ENCODE measurements at places on chromosomes 5 and 9.

DNA sequence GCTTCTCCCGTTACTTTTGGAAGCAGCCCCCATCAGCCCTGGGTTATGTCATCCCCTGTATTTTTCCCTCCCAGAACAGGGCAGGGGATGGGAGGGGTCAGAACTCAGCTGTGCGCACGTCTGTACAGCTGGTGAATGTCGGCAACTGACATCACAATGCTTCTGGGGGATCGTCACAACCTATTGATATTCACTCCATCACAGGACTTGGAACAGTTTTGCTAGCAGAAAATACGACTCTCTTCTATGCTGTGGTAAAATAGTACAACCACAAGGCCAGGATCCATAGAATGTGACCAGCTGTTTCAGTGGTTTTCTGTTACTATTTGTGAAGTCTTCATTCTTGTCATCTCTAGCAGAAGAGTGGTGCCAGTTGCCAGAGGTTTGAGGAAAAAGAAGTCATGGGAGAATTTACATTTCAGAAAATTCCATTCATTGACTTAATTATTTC, 77.1 kb upstream of the KLF4 start:
- DNase-seq, result no peak

DNA sequence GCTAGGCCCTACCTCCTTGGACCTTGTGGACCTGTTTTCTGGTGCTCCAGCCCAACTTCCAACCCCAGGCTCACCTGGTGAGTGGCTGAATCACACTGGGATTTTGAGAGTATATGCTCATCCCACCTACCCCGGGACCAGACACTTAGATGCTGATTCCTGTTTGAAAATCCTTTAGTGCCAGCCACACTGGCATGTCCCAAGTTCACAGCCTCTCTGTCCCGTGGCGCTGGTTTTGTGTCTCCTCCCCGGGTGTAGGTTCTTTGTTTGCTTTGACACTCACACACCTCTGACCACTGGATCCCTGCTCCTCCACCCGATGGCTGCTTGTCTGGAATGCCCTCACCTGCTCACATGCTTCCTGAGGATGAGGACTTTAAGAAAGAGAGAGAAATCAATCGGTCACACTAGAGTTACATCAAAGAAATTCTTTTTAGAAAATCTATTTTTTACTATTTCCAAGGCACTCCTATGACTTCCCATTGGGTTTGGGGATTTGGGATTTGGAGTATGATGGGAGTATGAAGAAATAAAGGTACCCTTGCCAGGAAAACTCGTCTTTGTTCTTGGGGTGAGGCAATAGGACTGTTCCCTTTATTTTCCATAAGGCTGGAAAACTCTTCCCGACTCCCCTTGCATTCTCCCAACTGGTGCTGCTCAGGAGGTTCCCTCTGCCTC, 7.3 kb upstream of the SLC25A48 start:
- DNase-seq, result no peak

DNA sequence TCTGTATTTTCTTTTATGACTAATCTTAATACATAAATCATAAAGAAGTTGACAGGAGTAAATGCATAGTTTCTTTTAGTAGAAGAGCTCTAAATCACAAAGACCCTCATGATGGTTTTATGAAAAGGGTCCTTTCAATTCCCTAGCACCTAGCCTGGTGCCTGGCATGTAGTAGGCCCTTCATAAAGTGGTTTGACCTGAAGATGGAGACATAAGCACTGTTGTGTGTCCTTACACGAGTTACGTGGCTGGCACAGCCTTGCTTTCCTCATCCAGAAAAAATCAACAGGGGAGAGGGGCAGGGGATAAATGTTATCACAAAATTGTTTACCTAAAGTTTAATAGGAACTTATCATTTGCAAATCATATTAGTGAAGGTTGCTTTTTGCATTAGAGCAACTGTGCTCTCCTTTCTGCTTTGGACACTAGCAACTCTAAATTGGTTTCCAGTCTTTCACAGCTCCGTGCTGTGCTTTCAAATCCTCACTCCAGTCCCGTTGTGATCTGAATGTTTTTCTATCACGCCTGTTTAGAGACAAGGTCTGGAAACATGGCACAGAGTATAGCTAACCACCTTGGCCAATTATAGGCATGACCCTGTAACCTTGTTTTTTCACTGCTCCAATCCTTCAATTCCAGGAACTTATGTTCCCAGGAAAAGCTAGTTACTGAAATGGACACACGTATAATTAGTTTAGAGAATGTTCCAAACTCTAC, 55.7 kb downstream of the ARL15 start:
- no peak for DNase-seq

DNA sequence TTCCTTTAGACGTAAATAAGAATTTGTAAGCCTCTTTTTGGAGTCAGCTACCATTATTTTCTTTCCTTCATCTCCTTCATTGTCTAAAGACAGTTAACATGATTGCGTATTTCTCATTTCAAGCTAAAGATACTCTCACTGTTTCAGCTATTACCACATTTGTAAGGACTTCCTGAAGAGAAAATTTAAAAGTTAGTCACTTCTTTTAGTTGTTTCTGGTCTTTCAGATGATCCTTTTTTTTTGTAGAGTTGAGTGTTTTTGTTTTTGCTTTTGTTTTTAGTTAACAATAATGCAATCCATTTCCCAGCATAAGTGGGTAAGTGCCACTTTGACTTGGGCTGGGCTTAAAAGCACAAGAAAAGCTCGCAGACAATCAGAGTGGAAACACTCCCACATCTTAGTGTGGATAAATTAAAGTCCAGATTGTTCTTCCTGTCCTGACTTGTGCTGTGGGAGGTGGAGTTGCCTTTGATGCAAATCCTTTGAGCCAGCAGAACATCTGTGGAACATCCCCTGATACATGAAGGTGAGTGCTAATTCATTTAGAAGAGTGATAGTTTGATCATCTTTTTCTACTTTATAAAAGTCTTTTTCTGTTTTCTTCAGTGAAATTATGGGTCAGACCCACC, 2.0 kb downstream of the IL31RA start:
- no peak for DNase-seq

- DNase-seq, result no peak
Observed at GRCh38 chr9:133142684-133143622, 20.8 kb downstream of the GBGT1 start.

GRCh38 chr5:568061-568781, 43.9 kb upstream of the CEP72 start:
- DNase-seq, result no peak

- no peak for DNase-seq
Observed at GRCh38 chr5:17336054-17336453, 118.6 kb downstream of the BASP1 start.

- DNase-seq, result no peak
Observed at GRCh38 chr5:24693609-24694008, 48.8 kb upstream of the CDH10 start.

DNA sequence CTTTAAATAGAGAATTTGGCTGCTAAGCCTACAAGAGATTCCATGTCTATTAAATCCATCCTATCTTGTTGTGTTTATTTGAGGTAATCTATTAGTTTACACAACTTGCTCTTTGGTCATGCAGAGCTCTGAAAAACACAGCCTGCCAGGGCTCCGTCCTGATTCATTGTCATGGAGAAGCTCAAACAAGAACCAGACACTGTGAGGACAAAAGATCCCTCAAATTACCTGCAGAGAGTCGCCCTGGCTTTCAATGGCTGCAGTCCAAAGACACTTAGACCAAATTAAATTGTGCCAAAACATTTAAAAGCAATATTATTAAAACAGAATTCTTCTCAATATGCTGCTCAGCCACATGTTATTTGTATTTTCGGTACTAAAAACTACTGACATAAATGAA, 60.1 kb downstream of the CDH18 start:
- no peak for DNase-seq

GRCh38 chr5:119426057-119426456, 26.2 kb upstream of the HSD17B4 start:
- no peak for DNase-seq

DNA sequence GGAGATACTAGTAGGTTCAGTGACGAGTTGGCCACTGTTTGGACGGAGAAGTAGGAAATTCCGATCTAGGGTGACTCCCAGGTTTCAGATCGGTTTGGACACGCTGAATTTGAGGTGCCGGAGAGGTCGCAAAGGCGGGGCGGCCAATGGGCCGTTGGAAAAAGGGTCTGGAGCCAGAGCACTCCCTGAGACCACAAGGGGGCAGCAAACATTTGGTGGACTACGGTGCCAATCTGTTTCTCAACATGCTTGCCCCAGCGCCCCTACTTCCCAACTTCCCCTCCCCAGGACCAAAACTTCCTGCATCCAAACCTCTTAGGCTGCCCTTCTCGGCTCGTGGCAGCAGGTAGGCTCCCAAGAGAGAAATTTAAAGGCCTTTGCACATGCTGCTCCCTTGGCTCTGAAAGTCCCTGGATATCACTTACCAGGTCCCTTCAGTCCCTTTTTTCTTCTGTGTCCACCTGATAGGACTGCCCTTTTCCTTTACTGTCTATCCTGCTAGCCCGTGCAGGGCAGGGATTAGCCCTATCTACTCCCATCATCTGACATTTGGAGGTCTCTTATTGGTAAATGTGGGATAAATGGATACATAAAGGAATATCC, 992 bp upstream of the RPP25L start:
- DNase-seq, result no peak

- no peak for DNase-seq
Observed at GRCh38 chr5:41270423-41271251, 57.3 kb upstream of the C6 start.

Data from stimulated activated CD4-positive, alpha-beta T cell treated with anti-CD3 and anti-CD28 coated beads, TNF-alpha, amount 100 ng/mL, for 1 hour (primary cell).